ENCODE measurements at places on chromosomes 3 and 15.

- DNase-seq = no peak
Measured at GRCh38 chr3:10469441-10470119, 35.8 kb downstream of the ATP2B2 start.

DNA sequence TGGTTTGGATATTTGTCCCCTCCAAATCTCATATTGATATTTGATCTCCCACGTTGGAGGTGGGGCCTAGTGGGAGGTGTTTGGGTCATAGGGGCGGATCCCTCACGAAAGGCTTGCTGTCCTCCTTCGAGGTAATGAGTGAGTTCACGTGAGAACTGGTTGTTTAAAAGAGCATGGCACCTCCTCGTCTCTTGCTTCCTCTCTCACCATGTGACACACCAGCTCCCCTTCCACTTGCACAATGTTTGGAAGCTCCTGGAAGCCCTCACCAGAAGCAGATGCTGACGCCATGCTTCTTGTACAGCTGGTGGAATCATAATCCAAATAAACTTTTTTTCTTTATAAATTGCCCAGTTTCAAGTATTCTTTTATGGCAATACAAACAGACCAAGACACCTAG is 38.6 kb downstream of the RFTN1 start:
- DNase-seq = no peak

DNA sequence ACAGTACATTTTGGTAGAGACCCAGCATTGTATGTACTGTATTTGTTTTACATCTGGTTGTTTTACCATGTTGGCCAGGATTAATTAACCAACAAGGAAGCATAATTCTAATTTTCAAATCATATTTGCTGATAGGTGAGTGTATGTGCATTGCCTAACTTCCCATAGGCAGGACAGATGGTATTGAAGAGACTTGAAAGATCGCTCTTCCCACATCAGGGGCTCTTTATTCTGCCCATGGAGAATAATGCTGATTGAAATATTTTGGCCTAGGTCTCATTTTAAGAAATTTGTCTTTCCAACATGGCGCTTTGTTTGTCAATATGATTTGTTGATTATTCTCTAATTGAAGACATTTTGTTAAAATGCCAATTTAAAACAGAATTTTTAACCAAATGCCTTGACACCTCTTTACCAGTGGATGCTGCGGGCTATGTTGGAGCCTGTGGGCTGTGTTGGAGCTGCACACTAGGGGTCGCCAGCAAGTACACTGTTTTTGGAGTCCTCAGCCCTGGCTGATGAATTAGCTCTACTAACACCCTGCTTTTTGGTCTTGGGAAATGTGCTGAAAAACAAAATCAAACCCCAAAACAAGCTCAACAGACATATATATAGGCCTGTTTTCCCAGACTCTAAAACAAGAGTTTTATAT is 5.3 kb downstream of the P2RY12 start:
- DNase-seq = no peak

- no peak for DNase-seq
Measured at GRCh38 chr3:62119139-62119538, 254.2 kb downstream of the FEZF2 start.

DNA sequence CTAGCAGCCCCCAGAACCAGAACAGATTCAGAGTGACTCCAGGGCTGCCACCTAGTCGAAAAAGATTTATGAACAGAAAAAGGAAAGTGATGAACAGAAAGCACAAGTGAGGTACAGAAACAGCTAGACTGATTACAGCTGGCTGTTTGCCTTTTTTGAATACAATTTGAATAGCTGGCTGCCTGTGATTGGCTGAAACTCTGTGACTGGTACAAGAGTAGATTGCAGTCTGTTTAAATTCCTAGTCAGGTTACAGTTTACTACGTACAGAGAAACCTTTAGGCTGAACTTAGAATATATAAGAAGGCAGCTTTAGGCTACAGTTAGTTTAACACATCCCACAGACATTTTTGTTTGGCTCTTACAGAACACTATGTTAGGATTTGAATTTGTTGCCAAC is 10.0 kb downstream of the CCDC13 start:
- DNase-seq = no peak

GRCh38 chr3:136658946-136659682 is 93.1 kb downstream of the STAG1 start:
- DNase-seq = peak; percentile 11

GRCh38 chr3:154977666-154978065 is 102.5 kb upstream of the MME start:
- DNase-seq = peak; percentile 31

DNA sequence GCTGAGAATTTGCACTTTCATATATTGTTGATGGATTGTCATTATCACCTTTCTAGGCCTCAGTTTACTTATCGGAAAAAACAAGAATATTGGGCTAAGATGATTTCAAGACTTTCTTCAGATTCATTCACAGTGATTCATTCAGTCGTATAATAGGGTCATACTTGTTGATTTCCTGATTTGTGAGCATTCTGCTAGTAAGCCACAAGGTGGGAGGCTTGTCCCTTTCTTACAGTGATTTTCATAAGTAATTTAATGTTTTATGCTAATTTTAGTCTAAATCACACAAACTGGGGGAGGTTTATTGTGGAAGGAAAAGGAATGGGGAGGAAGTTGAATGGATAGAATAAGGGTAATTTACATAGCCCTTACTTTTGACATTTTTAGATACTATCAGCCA is 126.8 kb upstream of the GOLGA6L4 start:
- DNase-seq = no peak

- no peak for DNase-seq
Measured at GRCh38 chr3:52054661-52055511, 1.5 kb downstream of the DUSP7 start.

DNA sequence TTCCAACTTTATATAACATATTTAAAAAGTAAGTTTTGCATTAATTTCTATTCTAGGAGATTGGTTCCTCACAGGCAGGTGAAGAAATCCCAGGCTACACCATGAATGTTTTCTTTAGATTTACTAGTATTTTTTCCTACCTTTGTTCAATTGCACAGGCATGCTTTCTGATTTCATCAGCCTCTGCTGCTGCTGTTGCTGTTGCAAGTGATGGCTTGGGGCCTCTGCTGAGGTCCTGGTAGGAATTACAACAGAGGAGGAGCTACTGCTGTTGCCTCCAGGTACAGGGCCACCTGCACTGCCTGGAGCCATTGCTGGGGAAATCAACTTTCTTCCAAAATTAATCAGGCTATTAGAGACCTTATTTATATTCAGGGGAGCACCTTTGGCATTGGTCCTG is 353.3 kb downstream of the PLCL2 start:
- DNase-seq = no peak

DNA sequence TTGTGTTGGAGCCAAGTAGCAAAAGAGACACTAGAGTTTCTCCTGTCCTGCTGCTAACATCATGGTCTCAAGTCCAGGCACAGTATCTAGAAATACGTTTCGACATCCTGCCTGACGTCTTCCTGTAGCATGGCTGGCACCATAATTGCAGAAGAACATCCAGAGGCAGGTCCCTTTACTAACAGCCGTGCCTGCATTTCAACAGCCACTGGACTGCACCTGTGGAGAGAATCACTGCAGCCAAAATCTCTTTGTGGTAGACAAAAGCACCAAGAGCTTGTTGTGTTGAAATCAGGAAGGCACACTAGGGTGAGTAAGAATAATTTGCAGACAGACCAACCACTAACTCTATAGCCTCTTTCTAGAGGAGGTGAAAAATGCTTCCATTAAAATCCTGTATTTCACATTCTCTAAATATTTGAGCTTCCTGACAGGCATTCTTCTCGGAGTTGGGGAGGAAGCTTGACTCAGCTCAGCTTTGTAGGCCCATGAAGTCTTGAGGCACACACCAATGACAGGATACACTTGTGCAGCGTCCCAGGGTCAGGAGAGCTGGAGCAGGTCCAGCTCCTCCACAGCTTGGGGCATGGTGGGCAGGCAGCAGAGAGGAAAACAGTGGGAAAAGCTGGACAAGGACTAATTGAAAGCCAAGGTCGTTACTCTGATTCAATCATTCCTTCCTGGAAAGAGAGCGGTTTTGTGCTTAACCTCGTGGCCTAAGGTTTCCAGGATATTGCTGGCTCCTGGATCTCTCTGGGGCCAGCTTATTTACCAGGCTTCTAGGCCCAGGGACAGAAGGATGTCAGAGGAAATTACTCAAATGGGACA is 244.9 kb downstream of the FAM43A start:
- peak; percentile 50 for DNase-seq
